NCI-H1436 (cell line): ENCODE measurements at places on chromosomes 1 and 21.

- no peak for DNase-seq
Observed at GRCh38 chr1:223649222-223649621, 16.3 kb downstream of the CAPN8 start.

- DNase-seq: no peak
Observed at GRCh38 chr1:41842993-41843755, 75.5 kb downstream of the HIVEP3 start.

DNA sequence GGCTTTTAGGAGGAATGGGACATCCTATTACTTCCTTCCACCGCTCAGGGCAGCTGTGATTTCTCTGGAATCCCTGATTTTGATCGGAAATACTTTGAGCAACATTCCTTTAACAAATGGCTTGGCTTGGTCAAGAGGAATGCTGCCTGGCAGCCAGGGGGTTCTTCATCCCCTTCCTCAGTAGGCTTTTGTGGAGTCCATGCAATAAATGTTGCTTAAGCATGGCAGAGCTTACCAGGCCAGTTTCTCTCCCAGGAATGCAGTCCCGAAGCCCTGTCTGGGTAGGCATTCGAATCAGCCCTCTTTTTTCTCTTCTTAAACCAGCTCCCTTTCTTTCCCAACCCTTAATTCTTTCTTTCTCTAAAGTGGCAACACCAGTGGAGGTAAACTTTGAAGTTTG is 177.1 kb upstream of the KIAA0040 start:
- DNase-seq: no peak

- no peak for DNase-seq
Observed at GRCh38 chr1:12769031-12769430, 4.5 kb upstream of the PRAMEF12 start.

DNA sequence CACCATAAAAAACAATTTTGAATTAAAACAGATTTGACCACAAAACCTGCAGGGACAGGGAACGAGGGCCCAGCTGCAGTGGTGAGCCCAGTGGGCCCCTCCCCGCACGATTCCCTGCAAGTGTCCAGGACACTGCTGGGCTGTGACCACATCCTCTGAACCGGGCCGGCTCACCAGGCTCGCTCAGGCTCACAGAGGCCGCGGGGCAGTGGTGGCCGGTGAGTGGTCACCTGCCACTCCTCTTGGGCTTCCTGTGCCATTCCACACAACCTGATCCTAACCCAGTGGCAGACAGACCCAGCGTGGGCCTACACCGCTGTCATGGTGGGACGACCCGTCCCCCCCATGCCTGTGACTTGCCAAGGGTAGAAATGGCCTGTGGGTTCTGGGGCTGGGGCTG is 36.5 kb upstream of the RIPK4 start:
- no peak for DNase-seq

DNA sequence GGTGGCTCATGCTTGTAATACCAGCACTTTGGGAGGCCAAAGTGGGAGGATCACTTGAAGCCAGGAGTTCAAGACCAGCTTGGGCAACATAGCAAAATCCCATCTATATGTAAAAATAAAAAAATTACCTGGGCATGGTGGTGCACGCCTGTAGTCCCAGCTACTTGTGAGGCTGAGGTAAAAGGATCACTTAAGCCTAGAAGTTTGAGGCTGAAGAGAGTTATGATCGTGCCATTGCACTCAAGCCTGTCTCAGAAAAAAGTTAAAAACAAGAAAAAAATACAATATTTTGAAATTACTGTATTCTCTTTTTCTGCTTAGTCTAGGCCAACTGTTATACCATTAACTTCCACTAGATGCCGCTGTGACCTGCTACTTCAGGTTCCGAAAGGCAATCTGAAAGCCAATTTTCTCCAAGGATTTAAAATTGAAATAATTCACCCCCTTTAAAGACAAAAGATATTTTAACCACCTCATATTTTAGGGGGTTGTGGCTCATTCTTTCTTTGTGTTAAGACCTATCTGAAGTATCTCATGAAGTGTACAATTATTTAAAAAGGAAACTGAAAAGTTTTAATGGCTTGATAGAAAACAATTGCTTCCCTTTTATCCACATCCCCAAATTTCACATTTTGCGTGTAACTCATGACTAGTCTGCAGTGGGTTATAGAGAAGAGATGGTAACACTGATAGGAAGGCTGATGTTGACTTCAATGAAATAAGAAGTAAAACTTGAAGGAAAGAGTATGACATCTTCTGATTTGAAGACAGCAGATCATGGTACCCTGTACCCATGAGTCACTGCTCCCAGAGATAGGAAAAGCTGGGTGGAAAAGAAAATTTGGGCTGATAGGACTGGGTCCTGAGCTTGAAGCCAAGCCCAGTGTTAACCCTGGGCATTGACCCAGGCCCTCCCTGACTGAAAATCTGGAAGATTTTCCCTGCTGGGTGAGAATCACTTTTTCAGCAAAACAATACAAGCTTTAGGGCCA is 24.4 kb upstream of the CLDN14 start:
- DNase-seq: peak; percentile 13

GRCh38 chr21:27301220-27301619 is 334.3 kb upstream of the ADAMTS5 start:
- no peak for DNase-seq

GRCh38 chr21:37386151-37386550 is 19.6 kb downstream of the DYRK1A start:
- no peak for DNase-seq

- no peak for DNase-seq
Observed at GRCh38 chr1:214842856-214843255, 239.7 kb upstream of the KCNK2 start.

DNA sequence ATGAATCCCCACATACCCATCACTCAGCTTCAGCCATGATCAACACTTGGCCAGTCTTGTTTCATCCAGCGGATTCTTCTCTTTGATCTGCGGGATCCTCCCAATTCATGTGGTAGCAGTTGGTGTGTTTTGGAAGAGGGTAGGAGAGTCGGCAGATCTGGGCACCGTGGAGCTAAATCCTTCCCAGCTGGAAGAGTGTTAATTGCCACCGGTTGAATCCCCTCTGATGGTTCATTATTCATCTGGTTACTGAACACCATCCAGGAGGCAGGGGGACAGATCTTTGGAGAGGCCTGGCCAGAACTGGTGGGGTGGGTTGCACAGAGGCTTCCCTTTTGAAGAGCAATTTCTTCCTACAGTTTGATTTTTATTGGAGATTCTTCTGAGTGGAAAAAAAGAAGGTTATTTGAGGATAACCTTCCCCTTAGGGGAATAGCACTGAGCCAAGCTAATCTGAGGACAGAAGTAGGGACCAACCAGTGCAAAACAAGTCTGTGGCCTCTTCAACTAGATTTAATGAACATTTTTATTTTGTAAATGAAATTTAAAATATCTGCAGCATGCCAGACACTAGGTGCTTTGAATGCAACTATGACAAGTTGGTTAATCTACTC is 8.1 kb downstream of the NFASC start:
- no peak for DNase-seq

DNA sequence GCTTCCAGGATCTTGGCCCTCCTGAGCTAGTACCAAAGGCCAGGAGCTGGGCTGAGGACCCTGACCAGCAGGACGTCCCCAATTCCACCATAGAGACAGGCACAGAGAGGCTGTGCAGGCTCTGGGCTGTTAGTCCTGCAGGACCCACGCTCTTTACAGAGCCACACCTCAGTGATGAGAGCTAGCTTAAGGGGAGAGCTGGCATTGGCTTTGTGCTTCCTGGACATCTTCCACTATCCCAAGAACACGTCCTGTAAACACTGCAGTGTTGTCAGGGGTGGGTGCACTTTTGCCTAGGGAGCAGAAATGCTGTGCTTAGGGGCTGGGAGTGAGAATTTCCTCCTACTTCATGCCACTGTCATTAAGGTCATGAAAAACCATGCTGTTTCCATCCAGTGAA is 91.7 kb upstream of the EDN2 start:
- DNase-seq: no peak

GRCh38 chr1:17558954-17559614 is 19.6 kb downstream of the ARHGEF10L start:
- DNase-seq: no peak

- DNase-seq: no peak
Observed at GRCh38 chr1:42932442-42932941, 26.2 kb downstream of the SLC2A1 start.

- DNase-seq: no peak
Observed at GRCh38 chr1:99361406-99361805, 97.1 kb downstream of the PLPPR4 start.

DNA sequence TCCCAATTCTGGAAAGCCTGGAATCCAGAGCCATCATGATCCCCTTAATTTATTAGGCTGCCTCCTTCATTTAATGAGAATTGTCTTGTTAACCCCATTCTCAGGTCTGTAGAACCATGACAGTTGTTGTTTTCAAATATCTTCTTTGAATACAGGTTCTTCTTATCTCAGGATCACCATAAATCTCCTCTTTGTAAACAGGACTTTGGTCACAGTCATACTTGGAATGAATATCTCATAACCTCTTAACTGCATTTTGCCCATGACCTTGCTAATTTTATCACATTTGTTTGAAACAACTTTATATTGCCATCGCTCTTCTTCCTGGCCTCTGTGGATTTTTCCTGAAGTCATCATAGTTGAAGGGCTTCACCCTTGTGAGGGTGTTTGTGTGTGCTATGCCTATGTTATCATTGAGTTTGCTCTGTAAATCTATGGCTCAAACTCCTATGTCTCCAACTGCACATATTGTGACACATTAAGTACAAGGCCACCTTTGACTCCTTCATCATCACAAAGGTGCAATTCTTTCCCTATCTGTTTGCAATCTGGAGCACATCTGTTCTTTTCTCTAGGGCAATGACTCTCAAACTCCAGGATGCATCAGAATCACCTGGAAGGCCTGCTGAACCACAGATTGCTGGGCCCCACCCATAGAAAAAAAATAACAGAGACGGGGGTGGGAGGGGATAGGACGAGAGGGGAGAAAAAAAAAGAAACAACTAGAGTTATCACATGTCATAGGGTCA is 54.2 kb downstream of the FCRL5 start:
- no peak for DNase-seq

GRCh38 chr1:159929155-159930051 is 4.1 kb upstream of the TAGLN2 start:
- DNase-seq: no peak

DNA sequence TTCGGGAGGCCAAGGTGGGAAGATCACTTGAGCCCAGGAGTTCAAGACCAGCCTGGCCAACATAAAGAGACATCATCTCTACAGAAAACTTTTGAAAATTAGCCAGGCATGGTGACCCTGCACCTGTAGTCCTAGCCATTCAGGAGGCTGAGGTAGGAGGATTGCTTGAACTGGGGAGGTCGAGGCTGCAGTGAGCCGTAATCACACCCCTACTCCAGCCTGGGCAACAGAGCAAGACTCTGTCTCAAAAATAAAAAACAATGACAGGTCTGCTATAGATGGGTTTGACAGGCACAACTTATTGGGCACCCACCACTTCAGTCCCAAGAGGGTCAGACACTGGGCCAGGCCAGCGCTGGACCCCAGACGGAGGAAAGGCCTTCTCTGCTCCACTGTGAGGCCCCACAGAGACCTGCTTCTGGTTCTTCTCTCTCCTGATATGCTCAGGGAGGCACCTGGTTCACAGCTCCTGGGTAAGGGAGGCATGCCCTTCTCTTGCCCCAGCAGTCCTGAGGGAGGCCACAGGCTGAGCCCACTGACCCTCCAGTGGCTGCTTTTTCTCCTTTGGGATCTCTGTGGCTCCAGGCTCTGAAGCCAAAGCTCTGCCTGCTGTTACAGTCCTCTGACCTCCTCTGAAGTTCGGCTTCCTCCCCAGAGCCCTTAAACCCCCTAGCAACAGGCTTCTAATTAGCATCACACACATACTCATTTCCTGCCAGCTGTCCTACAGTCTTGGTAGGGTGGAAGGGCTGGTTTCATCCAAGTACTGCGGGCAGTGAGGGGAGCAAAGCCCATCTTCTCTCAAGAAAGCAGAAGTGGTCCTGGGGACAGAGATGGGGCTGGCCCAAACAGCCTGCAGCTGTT is 14.4 kb downstream of the S100A16 start:
- DNase-seq: peak; percentile 80

DNA sequence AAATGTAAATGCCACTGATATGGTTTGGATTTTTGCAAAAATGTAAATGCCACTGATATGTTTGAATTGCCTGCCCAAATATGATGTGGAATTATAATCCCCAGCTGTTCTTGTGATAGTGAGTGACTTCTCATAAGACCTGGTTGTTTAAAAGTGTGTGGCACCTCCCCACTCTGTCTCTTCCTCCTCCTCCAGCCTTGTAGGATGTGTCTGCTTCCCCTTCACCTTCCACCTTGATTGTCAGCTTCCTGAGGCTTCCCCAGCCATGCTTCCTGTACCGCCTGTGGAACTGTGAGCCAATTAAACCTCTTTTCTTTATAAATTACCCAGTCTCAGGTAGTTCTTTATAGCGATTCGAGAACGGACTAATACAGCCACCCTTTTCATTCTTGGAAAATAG is 1.3 kb upstream of the CCT8 start:
- no peak for DNase-seq

DNA sequence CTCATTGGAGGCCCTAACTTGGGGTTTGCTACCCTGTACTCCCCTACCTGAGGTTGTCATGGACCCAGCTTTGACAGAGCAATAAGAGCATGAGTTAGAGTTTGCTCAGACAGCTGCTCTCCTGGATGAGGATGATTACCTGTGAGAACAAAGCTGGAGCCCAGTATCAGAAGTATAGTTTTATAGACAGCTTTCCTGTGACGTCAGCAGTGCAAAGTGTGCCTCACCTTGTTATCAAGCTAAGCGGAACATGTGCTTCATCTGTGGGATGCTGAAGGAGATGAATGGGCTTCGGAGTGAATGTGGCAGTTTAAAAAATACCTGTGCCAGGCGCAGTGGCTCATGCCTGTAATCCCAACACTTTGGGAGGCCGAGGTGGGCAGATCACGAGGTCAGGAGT is 5.4 kb upstream of the WDR47 start:
- DNase-seq: no peak

GRCh38 chr1:204503122-204503912 is 8.7 kb upstream of the PIK3C2B start:
- peak; percentile 84 for DNase-seq

- DNase-seq: no peak
Observed at GRCh38 chr21:28230559-28230958, 762.1 kb downstream of the LTN1 start.

DNA sequence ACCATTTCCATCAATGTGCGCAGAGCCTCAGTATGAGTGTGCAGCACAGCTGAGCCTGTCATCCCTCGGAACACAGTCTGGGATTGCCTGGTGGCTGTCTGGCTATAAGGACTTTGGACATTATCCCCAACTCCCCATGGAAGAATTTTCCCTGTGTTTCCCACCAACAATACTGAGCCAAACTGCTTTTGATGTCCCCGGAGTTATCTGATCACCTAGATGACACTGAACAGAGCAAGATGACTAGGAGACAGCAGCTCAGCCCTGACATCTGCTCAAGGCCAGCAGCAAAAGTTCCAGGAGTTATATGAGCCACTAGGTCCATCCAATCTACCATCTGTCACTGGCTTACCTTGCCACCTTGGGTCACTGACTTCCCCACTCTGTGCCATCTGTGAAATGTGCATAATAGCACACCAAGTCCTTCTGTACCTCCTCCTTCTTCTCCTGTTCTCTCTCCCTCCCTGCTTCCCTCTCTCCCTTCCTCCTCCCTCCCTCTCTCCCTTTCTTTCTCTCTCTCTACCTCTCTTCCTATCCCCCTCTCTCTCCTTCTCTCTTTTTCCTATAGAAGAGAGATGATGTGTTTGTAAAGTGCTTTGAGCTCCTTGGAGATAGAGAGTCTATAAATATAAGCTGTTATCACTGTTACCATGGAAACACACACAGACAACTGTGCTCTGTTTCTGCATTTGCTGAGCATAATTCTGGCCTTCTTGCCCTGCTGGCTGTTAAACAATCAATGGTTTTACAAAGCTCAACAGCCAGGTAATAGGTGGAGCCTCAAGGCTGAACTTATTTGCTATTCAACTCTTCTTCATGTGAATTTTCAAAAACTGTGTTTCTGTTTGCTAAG is 19.7 kb upstream of the ATP1B1 start:
- no peak for DNase-seq

GRCh38 chr1:109499661-109500536 is 6.0 kb downstream of the CYB561D1 start:
- peak; percentile 24 for DNase-seq
